AG10803 (cell line): ENCODE measurements at places on chromosomes 5 and 9.

DNA sequence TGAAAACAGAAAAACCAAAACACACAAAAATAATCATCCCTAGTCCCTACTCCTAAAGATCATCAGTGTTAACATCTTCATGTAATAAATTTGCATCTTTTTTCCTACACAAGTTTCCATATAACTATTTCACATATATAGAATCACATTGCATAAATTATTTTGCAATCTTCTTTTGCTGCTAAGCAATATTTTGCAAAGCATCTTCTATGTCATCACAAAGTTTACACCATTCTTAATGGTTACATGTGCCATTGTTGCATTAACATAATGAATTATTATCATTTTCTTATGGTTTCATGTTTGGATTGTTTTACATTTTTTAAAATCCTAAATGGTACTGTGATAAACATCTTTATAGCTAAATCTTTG is 17.8 kb downstream of the SH3TC2 start:
- DNase-seq: no peak

DNA sequence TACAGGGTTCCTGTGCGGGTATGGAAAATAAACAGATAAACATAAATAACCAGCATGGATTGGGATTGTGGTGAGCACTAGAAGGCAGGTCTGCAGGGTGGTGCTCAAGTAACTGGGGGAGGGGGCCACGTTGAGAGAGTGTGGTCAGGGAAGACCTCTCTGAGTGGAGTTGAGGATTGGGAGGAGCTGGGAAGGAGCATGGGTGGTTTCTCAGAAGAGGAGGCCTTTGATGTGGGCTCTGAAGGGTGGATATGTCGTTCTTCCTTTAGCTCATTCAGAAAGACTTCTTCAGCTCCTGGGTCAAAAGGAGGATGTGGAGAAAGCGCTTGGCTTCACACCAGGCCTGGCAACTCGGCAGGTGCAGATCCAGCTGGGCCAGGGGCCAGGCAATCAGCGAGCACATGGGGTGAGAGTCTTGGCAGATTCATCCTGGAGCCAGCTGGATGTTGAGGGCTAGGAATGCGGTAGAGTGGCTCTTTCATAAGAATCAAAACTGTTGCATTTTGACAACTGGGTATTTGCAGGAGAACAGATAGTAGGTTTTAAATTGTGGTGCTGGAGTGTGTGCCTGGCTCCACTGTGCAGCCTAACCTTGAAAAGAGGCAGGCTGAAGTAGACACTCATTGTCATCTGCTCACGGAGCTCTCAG is 71.7 kb downstream of the PCSK5 start:
- peak; percentile 21 for DNase-seq

GRCh38 chr5:150486402-150487198 is 21.3 kb upstream of the NDST1 start:
- DNase-seq: peak; percentile 63

- DNase-seq: no peak
These were observed 379.4 kb downstream of the GADD45G start for GRCh38 chr9:89984214-89984613.

DNA sequence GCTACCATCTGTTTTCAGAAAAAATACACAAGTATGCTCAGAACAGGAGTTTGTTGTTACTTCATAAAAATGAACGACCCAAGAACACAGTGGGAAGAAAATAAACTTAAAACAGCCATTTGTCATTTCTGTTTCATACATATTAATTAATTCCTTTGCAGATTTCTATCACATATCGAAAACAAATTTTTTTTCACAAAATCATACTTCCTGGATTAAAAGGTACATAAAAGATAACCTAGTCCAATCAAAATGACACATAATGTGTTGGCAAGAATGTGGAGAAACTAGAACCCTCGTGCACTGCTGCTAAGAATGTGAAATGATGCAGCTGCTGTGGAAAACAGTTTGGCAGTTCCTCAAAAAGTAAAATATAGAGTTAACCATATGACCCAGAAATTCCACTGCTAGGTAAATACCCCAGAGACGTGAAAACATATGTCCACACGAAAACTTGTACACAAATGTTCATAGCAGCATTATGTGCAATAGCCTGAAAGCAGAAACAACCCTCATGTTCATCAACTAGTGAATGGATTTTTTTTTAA is 46.0 kb downstream of the MYO10 start:
- DNase-seq: peak; percentile 75

GRCh38 chr5:154265197-154265773 is 74.8 kb downstream of the GALNT10 start:
- DNase-seq: no peak

GRCh38 chr5:34534523-34535103 is 121.5 kb upstream of the RAI14 start:
- peak; percentile 99 for DNase-seq

GRCh38 chr9:78273761-78274160 is 23.2 kb upstream of the PSAT1 start:
- peak; percentile 21 for DNase-seq

GRCh38 chr9:133499132-133499891 is 20.4 kb upstream of the SLC2A6 start:
- no peak for DNase-seq

DNA sequence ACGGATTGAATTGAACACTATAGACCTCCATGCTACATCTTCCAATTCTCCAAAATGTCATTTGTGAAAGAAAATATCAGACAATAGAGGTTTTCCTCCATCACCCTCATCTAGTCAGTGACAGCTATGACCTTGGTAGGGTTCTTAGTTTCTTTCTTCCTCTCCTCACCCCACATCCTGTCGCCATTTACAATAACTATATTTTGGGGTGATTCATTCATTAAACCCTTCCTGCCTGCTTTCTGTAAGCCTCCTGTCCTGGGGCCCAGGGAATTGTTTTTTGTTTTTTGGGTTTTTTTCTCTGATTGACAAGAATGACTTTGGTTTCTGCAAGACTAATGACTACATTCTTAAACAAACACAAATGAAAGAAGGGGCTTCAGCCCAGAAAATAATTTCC is 82.6 kb downstream of the PRELID2 start:
- DNase-seq: no peak

- no peak for DNase-seq
These were observed 110.2 kb upstream of the SPIN1 start for GRCh38 chr9:88278036-88278435.

DNA sequence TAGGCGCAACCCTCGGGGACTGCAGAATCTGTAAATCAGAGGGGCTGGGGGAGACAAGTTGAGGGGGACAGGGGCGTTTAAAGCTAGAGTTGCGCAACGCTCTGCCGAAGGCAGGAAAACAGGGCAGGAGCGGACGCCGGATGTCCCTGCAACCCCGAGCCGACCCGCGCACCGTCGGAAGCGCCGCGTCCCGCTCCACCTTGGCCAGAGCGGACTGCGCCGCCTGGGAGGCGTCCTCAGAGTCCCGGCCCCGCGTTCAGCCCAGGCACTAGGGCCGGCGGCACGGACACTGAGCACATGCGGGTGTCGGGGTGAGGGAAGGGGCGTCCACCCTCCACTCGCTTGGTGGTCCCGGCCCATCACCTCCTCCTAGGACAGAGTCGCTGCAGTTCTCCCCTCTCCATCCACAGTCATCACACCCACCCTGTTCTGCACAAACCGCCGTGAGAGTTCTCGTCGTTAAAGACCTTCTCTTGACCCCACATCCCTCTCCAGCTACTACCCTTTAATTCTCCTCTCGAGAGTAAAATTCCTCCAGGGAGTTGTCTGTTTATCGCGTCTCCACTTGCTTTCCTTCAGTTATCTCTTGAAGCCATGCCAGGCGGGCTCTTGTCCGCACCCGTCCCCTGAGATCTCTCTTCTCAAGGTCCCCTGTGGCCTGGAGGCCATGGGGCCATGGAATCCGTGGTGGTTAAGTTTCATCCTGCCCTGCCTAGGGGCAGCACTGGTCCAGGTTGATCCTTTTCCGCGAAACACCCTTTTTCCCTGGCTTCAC is 796 bp upstream of the PDLIM7 start:
- no peak for DNase-seq

- no peak for DNase-seq
These were observed 132.7 kb downstream of the GNAQ start for GRCh38 chr9:77898864-77899263.

- no peak for DNase-seq
These were observed 136.6 kb downstream of the SEMA6A start for GRCh38 chr5:116437922-116438578.

DNA sequence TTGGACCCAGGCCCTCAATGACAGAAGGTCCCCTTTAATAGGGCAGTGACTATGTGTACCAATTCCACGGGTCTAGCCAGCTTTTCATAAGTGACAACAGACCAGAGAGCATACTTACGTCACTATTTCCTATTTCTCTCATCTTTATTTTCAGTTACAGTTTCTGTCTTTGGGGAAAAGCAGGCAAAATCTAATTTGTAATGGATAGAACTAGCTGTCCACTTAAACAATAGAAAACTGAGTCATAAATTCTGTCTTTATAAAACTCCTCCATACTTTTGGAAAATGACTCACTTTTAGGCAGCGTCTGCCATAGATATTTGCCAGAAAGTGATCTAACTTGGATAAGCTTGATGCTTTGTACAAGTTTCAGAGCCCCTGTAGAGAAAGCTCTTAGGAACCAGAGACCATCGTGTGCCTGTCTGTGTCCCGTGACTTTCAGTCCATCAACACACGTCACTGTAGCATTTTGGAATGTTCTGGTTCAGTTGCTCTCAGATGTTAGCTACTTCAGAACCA is 101.9 kb downstream of the F2RL2 start:
- peak; percentile 18 for DNase-seq

DNA sequence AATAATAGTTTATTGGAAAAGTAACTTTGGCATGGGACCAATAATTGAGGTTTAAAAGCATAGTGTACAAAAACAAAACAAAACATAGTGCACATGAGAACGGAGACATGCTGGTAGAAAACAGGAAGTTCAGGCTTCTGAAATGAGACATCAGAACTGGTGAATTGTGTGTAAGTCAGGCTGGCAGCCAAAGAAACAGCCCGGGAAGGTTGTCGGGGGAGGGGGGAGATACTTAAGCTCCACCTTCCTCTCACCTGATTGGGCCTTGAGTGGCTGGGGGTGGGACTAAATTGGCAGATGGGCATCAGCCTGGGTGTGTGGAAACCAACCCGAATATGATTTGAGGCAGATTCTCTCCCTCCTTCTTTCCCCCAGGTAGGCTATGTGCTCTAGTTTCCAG is 256.3 kb downstream of the SMARCA2 start:
- DNase-seq: peak; percentile 10

- DNase-seq: no peak
These were observed 420.5 kb upstream of the CD180 start for GRCh38 chr5:67617051-67617450.

DNA sequence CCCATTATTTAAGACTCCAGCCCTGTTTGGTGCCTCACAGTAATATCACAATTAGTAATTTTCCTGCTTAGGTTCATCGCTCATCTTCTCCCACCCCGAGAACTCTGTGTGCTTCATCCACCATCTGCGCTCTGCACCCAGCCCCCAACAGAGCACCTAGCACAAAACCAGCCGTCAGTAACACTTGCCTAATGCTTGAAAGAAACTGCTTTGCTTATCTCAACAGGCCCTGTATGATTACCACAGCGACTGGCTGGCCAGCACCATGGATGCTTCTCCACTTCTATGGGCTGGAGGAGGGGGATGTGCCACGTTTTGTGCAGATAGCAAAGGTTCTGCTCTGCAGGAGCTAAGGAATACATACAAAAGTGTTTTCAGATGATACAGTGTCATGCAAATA is 166.8 kb downstream of the SPOCK1 start:
- DNase-seq: no peak

- no peak for DNase-seq
These were observed 97.2 kb upstream of the SARDH start for GRCh38 chr9:133835262-133835901.

DNA sequence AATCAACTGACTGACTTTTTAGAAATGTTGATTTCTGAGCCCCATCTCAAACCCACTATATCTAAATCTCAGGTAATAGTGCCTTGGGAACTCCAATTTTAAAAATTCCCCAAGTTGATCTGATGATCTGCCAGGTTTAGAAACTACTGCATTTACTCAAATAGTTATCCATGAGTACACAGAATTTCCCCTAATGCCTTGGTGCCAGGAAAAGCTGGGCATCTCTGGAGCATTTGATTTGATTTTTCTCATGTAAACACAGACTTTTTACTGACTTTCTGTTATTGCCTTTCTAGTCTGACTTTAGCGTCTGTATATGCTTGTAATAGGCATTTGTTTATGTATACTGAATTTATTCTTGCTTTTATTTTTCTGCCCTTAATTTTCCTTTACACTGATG is 35.8 kb downstream of the MTREX start:
- no peak for DNase-seq

DNA sequence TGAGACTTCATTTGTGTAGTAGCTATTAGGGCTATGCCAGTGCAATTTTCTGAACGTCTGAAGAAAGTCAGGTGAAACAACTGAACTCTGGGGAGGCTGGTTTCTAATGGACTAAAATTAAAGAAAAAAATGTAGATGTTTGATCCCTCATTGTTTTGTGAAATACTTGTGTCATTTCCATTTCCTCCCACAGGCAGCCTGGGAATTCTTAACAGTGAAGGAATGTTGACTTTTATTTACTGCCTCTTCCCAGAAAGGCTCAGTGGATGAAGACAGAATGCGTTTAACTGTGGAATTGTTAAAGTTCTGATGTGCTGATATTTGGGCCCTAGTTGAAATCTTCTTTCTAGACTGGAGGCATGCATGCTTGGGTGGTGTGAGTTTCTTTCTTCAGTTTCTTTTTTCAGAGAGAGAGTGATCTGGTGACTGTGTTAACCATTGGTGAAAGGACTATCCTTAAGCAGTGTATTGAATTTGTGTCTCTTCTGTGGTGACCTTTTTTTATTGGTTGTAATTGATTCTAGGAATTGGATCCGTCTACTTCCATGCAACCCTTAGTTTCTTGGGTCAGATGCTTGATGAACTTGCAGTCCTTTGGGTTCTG is 15.5 kb downstream of the ACER2 start:
- peak; percentile 43 for DNase-seq

DNA sequence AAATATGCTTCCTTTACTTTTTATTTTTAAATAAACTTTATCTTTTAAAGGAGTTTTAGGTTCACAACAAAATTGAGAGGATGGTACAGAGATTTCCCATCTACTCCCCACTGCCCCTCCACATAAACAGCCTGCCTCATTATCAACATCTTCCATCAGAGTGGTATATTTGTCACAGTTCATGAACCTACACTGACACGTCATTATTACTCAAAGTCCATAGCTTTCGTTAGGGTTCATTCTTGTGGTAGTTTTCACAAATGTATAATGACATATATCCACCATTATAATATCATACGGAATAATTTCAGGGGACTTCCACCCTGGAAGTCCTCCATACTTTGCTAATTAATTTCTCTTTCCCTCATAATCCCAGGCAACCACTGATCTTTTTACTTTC is 204.9 kb downstream of the SMARCA2 start:
- DNase-seq: no peak

- DNase-seq: no peak
These were observed 139.4 kb downstream of the EFNA5 start for GRCh38 chr5:107531308-107531707.

- no peak for DNase-seq
These were observed 7.8 kb downstream of the LCN9 start for GRCh38 chr9:135670721-135671590.

GRCh38 chr5:143402017-143402552 is 1.4 kb downstream of the NR3C1 start:
- no peak for DNase-seq
